ENCODE measurements at places on chromosomes 6 and 20.

DNA sequence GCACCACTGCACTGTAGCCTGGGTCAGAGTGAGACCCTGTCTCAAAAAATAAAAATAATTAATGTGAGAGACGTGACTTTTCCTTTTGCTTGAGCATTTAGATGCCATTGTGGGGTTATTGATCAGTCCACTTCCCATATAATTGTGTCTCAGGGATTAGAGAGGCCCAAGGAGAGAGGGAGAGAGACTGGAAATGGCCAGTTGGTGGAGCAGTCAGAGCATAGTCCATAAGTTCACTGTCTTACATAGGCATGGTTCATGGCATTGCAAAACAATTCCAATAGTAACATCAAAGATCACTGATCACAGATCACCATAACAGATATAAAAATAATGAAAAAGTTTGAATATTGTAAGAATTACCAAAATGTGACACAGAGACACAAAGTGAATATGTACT lies 15.2 kb upstream of the SDHAF4 start:
- no peak for DNase-seq

GRCh38 chr6:166046982-166047381 lies 120.7 kb downstream of the TBXT start:
- no peak for DNase-seq

- no peak for DNase-seq
Observed at GRCh38 chr6:25332655-25333071, 53.5 kb downstream of the CARMIL1 start.

- no peak for DNase-seq
Observed at GRCh38 chr6:152904678-152905077, 78.2 kb downstream of the FBXO5 start.

- peak; percentile 91 for DNase-seq
Observed at GRCh38 chr20:50071039-50071888, 41.7 kb downstream of the UBE2V1 start.

DNA sequence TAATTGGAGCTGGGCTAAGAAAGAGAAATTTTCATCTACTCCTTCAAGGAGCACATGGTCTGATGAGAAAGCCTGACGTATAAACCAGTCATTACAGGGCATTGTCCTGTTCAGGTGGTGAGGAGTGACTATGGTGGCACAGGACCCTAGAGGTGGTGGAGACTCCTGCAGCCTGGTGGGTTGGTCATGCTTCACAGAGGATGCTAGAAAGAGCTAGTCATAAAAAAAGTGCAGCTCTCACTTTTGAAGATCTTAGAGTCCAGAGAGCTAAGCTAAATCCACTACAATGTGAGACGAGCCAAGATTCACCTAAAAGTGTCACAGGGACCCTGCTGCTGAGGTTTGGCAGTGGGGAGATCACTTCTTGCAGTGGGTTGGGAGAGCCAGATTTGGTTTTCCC lies 9.8 kb upstream of the ZNF831 start:
- DNase-seq: no peak

- peak; percentile 40 for DNase-seq
Observed at GRCh38 chr6:36677753-36678487, 594 bp upstream of the CDKN1A start.

GRCh38 chr20:46651091-46651962 lies at the start of gene SLC13A3:
SLC13A3 (minus strand) TSS chr20:46651459; CDS start chr20:46651421, 38 bp downstream.
- DNase-seq: no peak

DNA sequence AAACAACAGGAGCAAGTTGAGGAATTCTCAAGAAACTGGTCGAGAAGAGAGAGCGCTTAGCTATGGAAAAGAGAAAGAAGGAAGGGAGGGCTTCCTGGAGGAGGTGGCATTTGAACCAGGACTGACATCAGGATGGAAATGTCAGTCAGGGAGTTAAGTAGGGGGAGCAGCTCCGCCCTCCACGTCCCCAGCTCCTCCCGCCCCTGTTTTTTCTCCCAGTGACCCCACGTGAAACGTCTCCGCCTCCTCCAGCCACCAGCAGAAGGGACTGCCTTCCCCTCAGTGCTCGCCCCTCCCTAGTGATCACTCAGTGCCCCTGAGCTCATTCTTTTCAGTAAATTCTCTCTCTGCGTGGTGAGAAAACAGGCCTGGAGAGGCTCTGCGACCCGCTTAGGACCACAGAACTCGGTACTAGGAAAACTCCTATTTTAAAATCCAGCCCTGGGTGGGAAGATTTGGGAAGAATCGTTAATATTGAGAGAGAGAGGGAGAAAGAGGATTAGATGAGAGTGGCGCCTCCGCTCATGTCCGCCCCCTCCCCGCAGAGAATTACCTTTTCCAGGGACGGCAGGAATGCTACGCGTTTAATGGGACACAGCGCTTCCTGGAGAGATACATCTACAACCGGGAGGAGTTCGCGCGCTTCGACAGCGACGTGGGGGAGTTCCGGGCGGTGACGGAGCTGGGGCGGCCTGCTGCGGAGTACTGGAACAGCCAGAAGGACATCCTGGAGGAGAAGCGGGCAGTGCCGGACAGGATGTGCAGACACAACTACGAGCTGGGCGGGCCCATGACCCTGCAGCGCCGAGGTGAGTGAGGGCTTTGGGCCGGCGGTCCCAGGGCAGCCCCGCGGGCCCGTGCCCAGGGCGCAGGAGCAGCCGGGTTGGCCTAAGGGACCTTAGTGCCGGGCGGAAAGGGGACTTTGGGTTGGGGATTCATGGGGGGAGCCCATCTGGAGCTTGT lies 4.6 kb downstream of the HLA-DPB1 start:
- DNase-seq: no peak

GRCh38 chr20:63246490-63247288 lies 7.6 kb downstream of the NKAIN4 start:
- no peak for DNase-seq

DNA sequence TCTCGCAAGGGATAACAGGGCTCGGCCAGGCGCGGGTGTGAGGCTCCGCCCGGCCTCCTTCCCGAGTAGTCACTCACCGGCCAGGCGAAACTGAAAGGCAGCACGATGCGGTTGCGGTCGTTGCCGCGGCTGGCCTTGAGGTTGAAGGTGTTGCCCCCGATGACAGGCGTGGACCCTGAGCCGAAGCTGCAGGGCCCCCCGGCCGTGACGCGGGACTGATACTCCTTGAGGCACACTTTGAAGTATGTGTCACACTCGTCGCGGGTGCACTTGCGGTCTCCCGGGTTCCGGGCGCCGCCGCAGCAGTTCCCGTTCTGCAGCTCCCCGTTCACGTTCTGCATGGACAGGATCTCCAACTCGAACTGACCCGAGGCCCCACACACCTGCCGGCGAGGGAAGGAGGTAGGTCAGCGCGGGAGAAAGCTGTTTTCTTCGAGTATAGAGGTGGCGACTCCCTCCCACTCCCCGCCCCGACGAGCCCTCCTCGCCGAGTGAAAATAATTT lies 1.1 kb downstream of the JAG1 start:
- peak; percentile 55 for DNase-seq

GRCh38 chr6:100371591-100371990 lies 93.1 kb downstream of the SIM1 start:
- no peak for DNase-seq

DNA sequence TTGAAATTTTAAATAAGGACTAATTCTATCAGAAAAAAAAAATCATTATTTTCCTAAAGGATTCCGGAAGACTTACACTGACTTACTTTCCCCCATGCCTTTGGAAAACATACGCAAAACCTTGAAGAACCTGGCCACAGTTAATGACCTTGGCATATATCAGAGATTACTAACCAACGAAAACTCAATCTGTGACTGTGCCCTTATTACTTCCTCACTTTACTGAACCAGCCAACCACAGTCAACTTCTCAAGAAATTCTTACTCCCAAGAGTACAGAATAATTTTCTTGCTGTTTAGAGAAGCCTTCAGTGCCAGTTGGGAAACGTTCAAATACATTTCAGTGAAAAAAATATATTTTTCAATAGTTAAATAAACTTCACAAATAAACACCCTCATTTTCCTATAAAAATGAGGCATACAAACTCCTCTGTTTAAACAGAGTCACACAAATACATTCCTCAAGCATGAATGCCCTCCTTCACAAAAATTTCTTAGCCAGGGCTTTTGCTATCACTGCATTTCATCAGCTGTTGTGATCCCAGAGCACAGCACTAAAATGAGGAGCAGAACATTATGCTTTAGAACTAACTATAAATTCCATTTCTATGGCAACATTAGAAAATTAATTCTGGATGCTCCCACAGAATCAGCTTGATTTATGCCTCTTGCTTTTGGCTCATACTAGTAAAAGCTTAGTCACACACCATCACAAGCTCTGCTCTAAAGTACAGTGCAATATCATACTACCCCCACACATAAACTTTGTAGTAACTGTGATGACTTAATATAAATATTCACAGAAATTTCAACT lies 117.6 kb downstream of the DST start:
- DNase-seq: no peak

All from NCI-H345 (cell line).